Activated CD8-positive, alpha-beta memory T cell treated with anti-CD3 and anti-CD28 coated beads, Interleukin-2, amount 10 ng/mL, durations not matched to agents 7 days and 5 days (primary cell): ENCODE measurements at places on chromosomes 5 and 9.

DNA sequence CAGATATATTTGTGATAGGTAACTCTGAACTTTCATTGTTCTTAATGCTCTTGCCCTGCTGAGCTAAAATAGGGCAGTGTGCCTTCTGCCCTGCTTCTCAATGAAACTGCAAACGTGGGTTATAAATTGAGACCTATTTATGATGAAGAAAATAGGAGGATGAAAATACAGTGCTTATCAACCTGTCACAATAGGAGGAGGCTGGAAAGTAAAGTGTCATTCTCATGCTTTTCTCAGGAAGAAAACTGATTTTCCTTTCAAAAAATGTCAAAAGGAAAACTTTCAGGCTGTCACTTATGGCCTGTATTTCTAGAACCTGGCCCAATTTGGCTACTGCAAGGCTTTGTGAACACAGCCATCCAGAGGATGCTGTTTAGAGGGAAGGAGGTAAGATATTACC lies 130.3 kb upstream of the TUSC1 start:
- no peak for DNase-seq

- peak; percentile 43 for DNase-seq
Observed at GRCh38 chr5:141084487-141084989, 9.9 kb upstream of the PCDHB2 start.

DNA sequence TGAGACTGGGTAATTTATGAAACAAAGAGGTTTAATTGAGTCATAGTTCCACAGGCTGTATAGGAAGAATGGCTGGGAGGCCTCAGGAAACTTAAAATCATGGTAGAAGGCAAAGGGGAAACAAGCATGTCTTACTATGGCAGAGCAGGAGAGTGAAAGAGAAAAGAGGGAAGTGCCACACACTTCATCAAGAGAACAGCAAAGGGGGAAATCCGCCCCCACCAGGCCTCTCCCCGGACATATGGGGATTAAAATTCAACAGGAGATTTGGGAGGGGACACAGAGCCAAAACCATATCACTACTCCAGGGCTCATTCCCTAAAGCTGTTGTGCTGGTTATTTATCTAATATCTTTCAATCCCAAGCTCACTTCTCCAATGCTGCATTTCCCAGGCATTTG lies 50.2 kb upstream of the NR3C1 start:
- no peak for DNase-seq

DNA sequence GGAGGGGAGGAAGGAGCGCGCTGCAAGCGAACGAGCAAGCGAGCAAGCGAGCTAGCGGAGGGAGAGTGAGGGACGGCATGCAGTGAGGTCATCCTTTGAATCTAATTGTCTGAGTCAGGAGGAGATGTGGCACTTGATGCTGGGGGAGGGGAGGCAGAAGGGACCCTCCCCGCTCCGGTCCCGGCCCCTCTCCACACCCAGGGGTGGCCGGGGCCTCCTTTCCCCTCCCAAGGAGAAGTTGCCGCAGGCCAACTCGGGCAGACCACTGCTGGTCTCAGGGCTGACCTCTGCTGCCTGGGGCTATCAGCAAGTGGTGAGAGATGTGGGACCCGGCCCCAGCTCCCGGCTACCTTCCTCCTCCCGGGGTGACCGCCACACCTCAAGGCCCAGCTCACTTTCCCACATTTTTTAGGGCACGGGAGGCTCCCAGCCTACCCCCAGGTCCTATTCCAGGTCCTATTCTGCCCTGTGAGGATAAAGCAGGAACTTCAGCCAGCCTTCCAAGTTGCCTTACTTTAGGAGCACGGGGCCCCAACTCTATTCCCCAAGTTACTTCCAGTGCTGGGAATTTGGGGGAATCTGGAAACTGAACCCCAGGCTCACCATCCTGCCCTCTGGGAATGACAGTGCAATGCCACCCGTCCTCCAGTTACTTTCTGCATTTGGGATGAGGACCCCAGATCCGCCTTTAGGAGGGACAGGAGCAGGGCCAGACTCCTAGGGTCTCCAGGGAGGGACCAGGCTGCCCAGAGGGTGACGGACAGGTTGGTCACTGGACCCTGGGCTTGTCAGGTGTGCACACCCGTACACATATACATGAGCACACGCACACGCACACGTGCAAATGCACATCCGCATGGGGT lies 11.1 kb downstream of the CNTFR start:
- DNase-seq = no peak

GRCh38 chr9:26675035-26675434 lies 217.6 kb downstream of the CAAP1 start:
- no peak for DNase-seq

- no peak for DNase-seq
Observed at GRCh38 chr5:6066016-6066415, 312.3 kb downstream of the MED10 start.

DNA sequence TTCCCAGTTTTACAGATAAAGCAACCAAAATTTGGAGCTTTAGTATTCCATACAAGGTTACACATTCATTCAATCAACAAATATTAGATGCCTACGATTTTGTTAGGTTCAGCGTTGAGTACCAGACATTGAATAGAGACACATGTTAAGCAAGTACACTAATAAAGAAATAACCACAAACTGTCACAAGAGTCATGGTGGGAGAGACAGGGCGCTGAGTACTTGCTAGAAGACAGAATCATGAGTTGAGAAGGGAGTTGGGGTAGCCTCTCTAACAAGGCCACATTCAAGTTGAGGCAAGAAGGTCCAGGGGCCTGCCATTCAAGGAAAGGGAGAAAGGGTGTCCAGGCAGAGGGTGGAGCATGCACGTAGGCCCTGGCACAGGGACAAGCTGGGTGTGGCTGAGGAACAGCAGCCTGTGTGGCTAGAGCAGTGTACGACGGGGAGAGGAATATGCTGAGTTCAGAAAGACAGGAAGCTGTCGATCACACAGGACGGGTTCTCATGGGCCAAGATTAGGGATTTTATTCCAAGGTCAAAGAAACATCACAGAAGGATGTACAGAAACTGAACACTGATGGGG lies 17.0 kb downstream of the CDK5RAP2 start:
- no peak for DNase-seq

- no peak for DNase-seq
Observed at GRCh38 chr5:123524146-123524545, 12.2 kb downstream of the CSNK1G3 start.

DNA sequence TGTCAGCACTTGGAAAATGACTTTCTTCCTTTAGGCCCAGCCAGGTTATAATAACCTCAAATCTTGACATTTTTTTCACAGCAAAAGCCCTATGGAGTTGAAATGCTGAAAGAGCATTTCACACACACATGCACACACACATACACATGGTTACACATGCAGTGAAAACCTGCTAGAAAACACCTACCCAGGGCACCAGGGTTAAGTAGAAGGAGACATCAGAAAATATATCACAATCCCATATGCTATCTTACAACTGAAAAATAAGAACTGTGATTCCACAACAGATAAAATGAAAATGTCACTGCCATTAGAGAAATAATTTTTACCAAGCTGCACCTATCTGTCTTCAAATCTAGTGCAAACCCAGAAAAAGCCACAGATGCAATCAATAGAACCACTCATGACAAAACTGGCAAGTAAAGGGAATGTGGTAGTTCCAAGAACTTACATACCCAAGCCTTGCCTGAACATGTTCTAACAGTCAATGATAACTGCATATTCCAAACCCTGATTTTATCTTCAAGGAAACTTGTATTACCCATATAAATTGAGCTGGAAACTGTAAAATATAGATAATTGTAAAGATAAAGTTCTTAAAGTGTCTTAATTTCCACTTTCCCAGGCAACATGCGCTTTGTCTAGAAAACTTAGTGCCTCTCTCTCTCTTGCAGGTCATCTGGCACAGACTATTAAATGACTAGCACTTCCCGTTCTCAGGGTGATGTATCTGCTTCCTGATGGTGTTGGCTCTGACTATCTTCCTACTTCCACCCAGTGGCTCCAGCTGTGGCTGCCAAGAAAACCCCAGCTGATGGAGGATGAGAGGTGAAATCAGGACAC lies 250.2 kb upstream of the PTGER4 start:
- peak; percentile 62 for DNase-seq
